Karpas-422 (cell line): ENCODE measurements at places on chromosomes 3 and 15.

DNA sequence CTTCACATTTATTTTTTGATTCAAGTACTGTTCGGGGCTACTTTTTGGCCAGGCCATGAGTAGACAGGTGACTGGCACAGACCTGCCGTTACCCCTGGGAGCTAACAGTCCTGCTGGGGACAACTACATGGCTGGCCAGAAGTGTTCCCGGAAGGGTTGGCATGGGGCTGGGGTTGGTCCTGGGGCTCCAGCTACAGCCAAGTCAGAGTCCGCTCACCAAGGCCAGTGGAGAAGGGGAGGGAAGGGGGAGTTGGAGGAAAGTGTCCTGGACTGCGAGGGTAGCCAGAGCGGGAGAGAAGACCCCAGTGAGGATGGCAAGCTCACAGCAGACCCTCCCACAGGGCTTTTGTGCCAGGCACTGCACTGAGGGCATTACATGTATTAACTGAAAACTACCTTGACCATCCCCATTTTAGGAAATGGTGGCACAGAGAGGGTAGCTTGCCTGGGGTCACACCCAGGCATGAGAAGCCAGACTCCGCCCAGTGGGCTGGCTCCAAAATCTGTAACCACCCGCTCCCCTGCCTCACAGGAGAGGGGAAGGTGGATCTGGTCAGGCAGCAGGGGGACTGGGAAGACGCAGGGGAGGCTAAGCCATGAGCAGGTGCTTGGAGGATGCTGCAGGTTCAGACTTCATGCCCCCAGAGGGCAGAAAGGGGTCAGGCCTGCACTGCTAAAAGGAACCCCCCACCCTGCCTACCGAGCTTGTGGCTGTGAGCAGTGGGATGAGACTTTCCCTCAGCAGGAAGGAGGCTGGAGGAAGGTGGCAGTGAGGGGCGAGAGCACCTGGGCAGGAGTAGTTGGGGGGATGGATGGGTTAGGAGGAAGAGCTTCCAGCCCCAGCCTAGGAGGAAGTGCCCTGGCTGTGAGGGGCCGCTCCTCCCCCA lies 38.3 kb upstream of the ESYT3 start:
- peak; percentile 21 for DNase-seq

- no peak for DNase-seq
Measured at GRCh38 chr3:52181543-52181942, 16.4 kb upstream of the ALAS1 start.

GRCh38 chr15:68259883-68260282 lies 17.7 kb upstream of the FEM1B start:
- DNase-seq, result no peak

DNA sequence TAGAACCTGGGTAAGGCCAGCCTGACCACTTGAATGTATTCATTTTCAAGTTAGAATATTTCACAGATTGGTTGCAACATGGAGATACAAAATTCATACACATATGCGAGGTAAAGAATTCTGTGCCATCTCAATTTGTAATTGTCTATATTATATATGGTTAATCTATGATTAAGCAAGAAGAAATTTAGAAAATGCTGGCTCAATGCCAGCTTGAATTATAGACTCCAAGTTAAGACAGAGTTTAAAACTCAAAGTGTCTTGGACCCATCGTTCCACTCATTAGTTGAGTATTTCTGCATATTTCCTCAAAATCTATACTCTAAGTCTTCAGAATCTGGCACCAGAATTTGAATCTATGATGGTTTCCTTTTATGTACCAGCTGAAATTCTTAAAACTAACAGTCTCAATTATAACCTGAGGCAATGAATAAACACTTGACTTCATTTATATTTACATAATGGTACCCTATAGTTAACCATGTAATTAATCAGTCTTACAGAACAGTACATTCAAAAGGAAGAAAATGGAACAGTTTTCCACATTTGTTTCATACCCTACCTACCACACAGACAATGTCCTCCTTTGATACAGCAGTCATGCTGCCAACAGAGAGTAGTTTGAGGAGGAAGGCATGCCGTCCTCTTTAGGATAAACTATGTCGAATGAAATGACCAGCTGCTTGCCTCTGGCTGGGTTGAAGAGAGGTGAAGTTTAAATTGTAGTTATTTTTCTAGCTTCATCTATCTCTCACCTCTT lies 95.7 kb downstream of the CD47 start:
- no peak for DNase-seq

DNA sequence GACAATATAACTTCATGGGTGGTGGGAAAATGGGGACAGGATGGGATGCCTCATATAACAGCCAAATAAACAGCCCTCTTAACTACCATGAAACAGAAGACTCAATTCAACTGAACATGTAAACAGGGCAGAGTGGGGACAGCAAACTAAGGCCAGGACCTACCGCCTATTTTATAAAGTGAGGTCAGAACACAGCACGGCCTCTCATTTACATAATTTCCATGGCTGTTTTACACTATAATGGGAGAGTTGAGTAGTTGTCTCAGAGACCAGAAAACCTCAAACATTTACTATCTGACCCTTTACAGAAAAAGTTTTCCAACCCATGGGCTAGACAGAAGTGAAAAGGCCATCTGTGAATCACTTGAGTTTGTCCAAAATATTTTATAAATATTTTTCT lies 56.7 kb upstream of the SNRPA1 start:
- no peak for DNase-seq

DNA sequence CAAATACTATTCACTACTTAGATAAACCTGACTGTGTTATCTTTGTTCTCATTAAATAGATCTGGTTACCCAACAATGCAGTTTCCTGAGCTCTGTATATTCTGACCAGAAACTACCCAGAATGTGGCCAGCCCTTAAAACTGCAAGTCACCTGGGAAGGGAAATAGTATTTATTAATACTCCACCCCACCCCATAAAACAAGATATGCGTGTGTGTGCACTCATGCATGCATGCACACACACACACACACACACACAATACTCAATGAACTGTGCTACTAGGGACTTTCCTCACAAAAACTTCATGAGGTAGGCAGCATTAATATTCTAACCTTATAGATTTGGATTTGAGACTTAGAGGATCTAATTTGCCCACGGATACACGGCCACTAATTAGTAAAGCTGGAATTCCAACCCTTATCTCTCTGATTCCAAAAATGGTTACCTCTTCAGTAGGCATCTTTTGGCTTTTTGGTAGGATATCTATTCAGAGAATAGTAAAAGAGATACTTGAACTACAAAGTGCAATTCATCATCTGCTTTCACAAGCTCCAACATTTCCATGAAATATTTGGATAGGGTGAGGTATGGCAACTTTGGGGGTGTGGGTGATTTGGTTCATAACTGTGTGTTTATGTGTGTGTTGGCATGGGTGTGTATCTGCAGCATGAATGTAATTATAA lies 197.0 kb upstream of the CFAP20DC start:
- no peak for DNase-seq

GRCh38 chr15:85792102-85792731 lies 2.5 kb downstream of the KLHL25 start:
- DNase-seq, result no peak

GRCh38 chr15:49718234-49718633 lies 97.4 kb downstream of the DTWD1 start:
- DNase-seq, result no peak

DNA sequence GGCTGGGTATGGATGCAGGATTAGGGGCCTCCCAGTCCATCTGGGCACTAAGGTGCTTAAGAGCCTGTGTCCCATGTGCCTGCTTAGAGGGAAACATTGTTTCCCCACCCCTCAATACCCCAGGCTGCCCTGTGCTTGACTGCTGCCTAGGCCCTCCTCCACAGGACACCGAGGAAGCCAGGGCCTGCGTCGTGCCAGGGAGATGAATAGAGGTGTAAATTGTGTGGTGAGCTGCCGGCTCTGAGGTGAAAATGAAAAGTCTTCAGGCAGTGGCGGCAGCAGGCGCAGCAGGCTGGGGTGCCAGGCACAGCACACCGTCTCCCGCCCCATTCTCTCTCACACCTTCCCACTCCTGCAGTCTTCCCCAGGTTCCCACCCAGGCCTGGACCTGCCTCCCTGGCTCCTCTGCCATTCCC lies 13.9 kb upstream of the GRM2 start:
- DNase-seq, result no peak

DNA sequence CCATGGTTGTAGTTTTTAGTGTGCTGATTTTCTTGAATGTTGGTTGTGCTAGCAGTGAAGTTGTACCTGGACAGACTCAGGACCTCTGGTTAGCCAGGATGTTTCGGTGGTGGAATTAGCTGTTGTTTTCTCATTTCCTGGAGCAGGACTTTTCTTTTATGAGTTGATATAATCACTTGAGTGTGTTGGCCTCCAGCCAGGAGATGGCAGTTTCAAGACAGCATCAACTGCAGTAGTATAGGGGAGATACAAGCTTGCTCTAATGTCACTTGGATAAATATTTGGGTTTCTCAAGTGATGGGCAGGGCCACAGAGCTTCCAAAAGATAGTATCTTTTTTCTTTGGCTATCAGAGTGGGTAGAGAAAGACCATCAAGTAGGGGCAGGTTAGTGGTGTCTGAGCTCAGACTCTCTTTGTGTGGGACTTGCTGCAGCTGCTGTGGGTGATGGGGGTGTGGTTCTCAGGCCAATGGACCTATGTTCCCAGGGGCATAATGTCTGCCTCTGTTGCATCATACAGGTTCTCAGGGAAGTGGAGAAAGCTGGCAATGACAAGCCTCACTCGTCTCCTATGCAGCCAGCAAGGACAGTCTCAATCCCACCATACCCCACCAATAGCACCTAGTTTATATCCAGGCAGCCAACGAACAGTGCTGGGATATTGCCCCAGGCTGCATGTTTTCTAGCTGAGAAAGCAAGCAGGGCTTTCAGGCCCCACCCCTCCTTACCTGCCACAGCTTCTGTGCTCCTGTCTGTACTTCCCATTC lies 14.6 kb upstream of the OR5K2 start:
- DNase-seq, result no peak

- DNase-seq, result peak; percentile 69
Measured at GRCh38 chr15:89003865-89004725, 84.2 kb upstream of the ABHD2 start.

GRCh38 chr3:58723173-58723572 lies 56.6 kb upstream of the FAM3D start:
- no peak for DNase-seq

- peak; percentile 45 for DNase-seq
Measured at GRCh38 chr15:42547918-42548248, 710 bp downstream of the LRRC57 start.

- DNase-seq, result no peak
Measured at GRCh38 chr3:153284282-153284938, 122.4 kb downstream of the RAP2B start.

DNA sequence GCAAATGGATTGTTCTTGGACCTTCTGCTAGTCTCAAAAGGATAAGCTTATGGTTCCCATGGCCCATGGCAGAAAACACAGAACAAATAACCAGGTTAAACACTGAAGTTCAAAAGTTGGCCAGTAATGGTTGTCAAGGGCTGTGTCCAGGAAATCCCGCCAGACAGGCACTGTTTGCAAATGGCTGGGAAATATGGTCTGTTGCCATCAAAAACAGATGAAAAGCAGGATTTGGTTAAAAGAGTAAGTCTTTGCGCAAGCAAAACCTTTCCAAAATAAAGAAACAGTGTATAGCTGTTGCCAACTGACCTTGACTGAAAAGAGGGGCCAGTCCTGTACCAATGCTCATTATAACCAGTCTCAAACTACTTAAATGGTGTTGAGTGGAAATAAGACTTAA lies 58.6 kb downstream of the WWTR1 start:
- no peak for DNase-seq

- no peak for DNase-seq
Measured at GRCh38 chr3:113423699-113424098, 17.6 kb downstream of the CFAP44 start.

DNA sequence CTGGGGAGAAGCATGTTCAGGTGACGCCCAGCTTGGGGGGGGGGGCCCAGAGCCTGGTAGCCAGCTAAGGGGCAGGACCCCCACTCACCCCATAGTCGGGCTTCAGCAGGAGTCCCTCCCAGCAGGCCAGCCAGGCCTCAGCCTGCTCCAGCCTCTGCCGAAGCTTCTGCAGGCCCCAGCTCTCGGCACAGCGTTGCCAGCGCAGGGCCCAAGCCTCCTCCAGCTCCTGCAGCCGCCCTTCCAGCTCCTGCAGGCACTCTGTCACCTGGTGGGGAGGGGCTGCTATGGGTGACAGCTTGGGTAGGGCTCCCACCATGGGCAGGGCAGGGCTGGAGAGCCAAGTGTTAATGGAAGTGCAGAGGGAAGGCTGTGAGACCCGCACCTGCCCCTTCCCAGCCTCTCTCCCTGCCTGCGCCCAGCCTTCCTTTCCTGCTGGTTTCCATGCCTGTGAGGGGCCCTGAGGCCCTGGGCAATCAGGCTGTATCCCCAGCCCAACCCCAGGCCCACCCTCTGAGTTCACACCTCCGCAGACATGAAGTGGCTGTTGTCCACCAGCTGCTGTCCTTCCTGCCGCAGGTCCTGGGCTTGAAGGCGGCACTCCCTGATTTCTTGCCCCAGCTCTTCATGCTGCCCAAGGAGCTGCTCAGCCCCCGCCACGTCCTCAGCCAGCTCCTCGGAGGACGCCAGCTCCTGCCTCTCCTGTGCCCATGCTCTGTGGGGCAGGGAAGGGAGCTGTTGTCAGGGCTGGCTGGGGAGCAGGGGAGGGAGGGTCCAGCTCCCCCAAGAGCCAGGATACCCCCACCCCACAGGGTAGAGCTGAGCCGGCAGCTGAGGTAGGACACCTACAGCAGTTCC lies 14.3 kb downstream of the PLA2G4B start:
- no peak for DNase-seq

- no peak for DNase-seq
Measured at GRCh38 chr3:39327053-39327745, 2.3 kb upstream of the CCR8 start.

GRCh38 chr3:129000742-129001100 lies 383 bp upstream of the EFCC1 start:
- DNase-seq, result no peak

- DNase-seq, result no peak
Measured at GRCh38 chr3:138381950-138382715, 33.8 kb downstream of the MRAS start.

DNA sequence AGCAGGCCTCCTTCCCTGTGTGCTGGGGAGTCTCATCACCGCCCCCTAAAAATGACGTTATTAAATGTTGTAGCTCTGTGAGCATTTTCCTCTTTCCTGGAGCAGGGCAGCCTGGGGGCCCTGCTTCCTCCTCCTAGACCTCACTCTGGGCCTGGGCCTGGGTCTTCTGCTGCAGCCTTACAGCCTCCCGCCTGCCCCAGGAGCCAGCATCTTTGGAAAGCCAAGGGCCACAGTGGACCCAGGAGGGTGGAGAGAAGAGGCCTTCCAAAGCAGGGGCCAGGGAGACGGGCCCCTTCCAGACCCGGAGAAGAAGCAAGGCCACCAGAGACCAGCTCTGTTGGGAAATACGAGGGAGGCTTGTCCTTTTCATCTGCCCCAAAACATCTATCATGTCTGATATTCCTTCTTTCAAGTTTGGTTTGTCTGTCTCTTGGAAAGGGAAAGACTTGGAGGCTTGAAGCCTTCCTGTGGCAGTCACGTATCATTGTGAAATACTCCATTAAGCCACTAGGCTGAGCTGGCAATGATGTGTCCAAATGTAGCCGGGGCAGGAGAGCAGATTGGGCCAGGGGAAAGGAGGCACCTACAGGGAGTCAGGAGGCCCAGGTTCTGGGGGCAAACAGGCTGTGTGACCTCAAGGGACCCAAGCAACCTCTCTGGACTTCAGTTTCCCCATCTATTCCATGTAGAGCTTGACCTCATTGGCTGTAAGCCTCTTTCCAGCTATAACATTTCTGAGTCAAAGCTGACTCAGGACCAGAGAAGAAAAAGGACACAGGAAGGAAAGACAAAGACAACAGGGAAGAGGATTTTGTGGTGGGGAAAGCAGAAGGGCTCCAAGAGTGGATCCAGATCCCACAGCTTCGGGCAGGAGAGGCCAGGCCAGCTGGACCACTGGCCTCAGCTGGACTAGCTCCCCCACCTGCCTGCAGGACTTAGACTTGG lies 31.1 kb downstream of the CYP11A1 start:
- no peak for DNase-seq

- DNase-seq, result peak; percentile 84
Measured at GRCh38 chr3:24185738-24186384, 240.8 kb downstream of the NR1D2 start.
